GM12891 (cell line): ENCODE measurements at places on chromosomes 2 and 18.

- DNase-seq = no peak
Observed at GRCh38 chr2:11393711-11394236, 49.3 kb upstream of the ROCK2 start.

DNA sequence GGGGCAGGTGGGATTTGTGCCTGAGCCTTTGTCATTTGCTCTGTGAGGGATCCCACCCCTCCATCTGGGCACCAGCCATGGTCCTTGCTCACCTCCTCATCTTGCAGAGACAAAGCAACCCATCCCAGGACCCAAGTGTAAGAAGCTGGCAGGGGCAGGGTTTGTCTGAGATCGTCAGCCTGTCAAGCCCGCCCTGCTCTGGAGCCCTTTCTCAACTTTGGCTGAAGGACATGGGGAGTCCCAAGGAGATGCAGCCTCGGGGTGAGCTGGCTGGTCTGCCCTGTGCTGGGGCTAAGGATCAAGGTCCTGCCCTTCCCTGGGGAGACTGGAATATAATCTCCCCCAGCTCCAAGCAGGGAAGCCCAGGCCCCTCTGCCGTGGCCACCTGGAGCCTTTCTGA lies 86.0 kb downstream of the CAPN13 start:
- DNase-seq = no peak

- DNase-seq = no peak
Observed at GRCh38 chr2:195151711-195152110, 505.3 kb upstream of the SLC39A10 start.

- no peak for DNase-seq
Observed at GRCh38 chr18:289026-289425, 21.2 kb upstream of the THOC1 start.

GRCh38 chr2:88077080-88077479 lies 9.5 kb downstream of the SMYD1 start:
- DNase-seq = no peak

- DNase-seq = no peak
Observed at GRCh38 chr2:119739580-119740255, 20.0 kb upstream of the PTPN4 start.

DNA sequence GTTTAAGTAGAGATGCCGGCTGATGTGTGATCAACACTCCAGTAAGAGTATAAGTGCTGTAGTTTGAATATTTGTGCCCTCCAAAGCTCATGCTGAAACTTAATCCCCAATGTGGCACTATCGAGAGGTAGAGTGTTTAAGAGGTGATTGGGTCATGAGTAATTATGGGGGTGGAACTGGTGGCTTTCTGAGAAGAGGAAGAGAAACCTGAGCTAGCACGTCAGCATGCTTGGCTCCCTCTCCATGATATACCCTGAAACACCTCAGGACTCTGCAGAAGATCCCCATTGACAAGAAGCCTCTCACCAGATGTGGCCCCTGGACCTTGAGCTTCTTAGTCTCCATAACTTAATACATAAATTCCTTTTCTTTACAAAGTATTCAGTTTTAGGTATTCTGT lies 584.8 kb downstream of the TSN start:
- DNase-seq = no peak

DNA sequence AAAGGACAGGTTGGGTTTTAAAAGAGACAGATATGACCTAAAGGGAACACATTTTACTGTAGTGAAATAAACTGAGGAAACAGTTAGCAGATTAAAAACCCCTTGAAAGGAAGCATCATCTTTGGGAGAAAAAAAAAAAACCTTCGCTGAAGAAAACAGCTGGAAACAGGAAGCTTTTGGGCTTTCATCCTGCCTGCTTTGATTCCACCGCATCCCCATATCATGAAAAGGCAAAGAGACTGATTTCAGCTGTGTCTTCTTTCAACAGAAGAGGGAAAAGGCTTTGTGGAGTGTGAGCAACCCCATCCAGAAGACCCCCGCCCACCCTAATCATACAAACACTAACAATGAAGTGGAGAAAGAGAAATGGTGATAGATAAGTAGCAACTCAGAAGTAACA lies 86.4 kb downstream of the TCF4 start:
- no peak for DNase-seq

- DNase-seq = no peak
Observed at GRCh38 chr18:74378179-74378682, 62.6 kb downstream of the C18orf63 start.

DNA sequence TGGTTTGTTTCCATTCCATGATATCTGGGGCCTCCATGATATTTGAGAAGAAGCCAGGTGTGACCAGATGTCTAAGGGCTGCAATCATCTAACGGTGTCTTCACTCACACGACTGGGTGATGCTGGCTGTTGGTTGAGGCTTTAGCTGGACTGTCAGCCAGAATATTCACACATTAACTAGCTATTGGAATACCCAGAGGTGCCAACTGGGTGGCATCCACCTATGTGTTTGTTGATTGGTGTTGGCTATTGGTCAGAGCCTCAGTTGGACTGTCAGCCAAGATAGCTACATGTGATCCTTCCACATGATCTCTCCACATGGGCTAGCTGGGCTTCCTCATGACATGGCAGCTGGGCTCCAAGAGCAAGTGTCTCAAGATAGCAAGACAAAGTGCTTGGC lies 117.4 kb downstream of the CDCA7 start:
- no peak for DNase-seq

GRCh38 chr18:38539371-38539770 lies 973.8 kb upstream of the CELF4 start:
- no peak for DNase-seq

- no peak for DNase-seq
Observed at GRCh38 chr2:233480490-233481202, 85.9 kb downstream of the USP40 start.

DNA sequence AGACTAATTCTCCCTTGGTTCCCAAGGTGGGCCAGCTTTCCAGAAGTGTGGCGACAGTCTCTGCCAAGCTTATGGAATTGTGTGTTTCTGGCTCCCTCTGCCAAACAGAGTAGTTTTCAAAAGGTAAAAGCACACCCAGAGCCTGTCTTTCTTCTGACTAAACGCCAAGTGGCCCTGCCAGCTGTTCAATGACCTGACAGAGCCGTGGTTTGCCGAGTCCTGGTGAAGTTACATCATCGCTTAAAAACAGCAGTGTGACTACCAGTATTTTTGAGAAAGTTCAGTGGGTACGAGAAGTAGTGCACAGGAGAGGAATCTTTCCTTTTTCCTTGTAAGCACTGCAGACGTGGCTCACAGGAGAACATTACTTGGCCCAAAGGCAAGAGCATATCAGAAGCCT lies 1.9 kb downstream of the PER2 start:
- no peak for DNase-seq

DNA sequence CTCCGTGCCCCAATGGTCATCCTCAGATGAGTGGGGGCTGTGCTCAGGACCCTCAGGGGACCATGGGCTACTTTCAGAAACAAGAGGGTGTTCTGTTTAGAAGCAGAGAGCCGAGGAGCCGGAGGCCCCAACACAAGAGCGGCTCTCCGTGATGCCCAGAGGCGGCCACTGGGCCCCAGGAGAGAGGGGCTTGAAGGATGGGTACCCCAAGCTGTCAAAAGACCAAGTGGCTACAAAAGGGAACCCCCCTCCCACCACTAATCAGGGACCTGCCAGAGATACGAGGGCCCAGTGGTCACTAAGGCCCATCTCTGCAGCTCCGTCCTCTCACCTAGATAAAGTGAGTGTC lies 93.6 kb downstream of the HDAC4 start:
- DNase-seq = no peak

GRCh38 chr18:463827-464541 lies 36.5 kb downstream of the COLEC12 start:
- DNase-seq = no peak

DNA sequence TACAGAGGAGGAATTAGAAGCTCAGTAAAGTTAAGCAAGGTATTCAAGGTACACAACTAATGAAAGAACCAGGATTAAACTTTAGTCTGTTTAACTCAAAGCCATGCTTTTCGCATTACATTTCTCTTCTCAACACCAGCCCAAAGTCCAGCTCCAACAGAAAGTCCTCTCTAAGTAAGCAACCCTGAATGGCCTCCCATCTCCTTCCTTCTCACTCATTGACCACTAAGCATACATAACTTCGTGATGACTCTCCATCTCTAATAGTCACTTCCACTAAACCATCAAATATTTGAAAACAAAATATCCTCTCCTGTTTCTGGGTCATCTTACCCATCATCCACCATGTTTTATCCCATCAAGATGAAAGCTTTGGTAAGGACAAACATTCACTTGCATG lies 219.8 kb downstream of the RAD51AP2 start:
- no peak for DNase-seq

DNA sequence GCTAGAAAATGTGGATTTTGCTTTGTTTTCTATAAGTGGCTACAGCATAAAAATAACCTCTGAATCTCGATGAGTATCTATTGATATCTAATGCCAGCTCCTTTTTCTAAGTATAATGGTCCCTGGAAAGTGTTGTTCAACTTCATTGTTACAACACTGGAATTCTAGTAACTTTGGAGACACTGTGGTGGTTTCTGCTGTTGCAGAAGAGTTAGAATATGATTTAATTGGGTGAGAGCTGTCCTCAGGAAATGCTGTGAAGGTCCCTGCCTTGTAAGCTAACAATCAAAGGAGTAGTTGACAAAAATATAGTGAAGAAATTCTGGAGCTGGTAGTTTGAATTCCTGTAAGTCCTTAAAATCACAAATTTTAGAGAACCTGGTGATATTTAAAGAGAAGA lies 62.1 kb downstream of the C18orf63 start:
- no peak for DNase-seq

DNA sequence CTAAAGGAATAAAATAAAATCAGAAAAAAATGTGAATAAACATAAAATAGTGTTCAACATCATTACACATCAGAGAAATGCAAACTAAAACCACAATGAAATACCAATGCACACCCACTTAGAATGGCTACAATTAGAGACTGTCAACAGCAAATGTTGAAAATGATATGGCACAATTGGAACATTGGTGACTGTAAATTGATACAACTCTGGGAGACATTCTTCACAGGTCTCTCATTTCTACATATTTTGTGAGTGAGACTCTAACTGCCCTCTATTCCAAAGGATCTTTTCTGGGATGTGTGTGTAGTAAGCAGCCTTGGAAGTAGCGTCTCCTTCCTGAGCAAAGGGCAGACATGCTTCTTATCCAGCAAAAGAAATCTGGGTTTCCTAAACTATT lies 323.0 kb downstream of the FBXO15 start:
- no peak for DNase-seq

GRCh38 chr2:79619976-79620375 lies 107.1 kb downstream of the CTNNA2 start:
- no peak for DNase-seq

DNA sequence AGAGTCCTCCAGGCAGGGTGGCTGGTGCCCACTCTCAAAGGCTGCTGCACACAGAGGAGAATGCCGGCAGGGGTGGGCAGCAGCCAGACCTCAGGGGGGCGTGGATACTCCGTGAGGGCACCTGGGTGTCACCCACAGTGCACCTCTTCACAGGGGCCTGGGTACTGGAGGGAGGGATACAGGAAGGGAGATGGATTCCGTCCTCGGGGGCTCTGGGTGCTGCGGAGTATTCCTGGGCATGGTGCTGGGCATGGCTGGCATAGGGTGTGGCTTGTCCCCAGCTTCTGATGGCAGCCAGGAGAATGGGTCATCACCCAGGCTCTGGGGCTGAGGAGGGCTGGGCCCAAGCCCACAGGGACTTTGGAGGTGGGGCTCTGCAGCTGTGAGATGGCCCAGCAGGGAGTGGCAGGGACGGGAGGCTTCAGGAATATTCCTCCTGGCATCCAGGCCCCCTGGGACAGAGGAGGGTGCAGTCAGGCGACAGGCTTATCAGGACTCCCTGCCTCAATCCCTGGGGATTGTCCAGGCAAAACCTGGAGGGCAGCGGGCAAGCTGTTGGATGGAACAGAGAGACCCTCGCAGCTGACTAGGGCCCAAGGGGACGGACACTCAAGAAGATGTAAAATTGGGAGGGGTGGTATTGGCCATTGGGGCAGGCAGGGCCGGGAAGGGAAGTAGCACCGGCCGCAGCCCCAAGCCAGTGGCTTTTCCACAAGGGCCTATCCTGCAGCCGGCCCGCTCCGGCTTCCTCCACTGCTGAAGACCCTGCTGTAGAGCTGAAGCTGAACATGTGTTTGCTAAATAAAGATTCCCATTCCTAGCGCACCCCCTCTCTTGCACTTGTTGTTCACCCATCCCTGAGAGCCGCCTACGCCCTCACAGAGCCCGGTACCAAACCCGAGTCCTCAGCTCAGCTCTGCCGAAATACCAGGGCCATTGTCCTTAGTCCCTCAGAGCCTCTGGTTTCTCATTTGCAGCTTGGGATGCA lies 5.7 kb upstream of the KLHL30 start:
- no peak for DNase-seq

DNA sequence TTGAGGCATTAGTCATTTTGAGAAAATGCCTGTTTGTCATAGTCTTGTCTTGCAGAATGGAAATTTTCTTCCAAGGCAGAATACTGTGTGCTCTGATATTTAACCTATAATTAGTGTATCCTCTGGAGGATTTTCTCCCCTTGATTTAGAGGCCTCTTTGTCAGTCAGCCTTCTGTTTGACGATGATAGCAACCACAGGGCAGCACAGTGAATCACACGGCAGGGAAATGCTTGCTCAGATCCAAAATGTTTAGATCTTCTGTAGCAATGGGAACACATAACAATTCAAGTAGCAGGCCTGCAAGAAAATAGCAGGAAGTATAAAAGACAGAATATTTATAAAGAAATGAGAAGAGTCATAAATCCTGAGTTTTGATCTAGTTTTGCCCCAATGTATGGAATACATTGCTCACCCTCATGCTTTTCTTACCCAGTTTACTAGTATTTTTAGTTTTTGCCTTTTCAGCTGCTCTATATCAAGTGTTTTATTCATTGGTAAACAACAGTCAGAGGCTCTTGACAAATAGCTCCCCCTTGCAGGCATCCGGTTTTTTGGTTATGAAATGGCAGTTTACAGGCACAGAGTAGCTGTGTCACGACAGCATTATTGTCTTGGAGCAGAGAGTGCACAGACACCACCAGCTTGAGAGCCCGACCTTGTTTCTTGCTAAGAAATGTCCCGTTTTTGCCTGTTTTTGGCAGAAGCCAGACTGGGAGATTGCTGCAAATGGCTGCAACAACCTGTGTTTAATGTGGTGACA lies 185.1 kb downstream of the MYO3B start:
- DNase-seq = no peak

DNA sequence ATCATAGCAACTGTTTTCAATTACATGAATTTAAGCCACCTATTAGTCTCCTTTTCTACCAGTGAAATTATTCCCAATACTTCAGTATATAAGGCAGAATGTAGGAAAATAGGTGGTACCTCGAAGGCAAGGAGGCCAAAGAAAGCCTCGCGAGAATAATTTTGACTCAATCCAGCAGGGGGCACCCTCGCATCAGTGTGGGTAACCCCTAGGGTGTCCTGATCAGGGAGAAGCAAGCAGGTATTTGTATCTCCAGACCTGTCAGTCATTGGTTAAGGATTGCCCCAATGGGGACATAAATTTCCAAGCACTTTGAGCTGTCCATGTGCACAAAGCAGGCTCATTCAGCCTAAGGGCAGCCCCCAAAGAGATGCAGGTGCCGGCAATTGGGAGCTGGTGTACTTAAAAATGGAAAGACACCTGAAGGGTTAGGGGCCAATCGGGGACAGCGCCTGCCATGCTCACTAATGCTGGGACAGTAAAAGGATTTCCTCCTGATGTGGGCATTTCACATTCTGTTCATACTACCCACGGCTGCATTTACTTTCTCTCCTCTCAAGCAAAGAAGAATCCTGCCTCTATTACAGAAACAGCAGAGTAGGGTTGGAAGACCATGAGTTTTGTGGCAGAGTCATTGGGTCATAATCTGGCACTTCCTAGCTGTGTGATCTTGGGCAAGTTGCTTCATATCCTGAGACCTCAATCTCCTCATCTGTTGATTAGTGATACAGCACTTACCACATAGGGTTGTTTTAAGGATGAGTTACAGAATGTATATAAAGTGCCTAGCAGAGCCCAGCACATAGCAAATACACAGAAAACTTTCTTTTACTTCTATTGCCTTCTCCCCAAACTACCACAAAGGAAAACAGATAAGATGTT lies 136.1 kb downstream of the ICOS start:
- peak; percentile 23 for DNase-seq
